NCI-H446 (cell line): ENCODE measurements at places on chromosomes 3 and 15.
A peak's percentile ranks its signal among the peaks of the same experiment; 100 is the strongest.

DNA sequence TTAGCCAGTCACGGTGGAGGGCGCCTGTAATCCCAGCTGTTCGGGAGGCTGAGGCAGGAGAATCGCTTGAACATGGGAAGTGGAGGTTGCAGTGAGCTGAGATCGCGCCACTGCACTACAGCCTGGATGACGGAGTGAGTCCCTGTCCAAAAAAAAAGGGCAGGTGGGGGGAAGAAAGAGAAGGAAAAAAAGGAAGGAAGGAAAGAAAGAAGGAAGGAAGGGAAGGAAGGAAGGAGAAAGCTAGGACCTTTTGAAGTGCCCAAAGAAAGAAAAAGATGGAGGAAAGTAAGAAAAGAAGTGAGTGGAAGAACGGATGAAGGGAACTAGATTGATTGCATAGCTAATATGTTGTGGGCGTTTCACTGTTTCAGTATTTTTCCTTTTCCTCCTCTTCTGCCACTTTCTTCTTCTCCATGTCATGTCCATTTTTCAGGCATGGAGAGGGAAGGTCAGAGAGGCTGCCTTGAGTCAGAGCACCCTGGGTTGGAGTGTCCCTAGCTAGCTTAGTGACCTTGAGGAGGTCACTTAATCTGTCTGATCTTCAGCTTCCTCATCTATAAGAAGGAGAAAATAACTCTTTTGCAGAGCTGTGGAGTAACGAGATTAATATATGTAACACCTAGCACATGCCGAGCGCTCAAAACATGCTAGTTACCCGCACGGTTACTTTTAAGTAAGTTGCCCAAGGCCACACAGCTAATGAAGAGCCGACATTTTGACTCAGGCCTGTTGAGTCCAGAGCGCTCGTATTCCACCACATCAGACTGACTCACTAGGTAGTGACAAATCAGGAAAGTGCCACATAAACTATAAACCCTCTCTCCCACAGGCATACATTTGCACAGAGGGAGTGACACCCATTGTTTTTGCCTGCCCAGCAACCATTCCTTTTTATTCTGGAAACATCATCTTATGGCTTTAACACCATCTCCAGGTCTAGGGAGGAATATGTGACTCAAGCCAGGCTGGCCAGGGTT is 42.2 kb downstream of the BHLHE40 start:
- DNase-seq, result no peak

- no peak for DNase-seq
These were observed 3.9 kb upstream of the SEMA3B start for GRCh38 chr3:50264964-50265485.

DNA sequence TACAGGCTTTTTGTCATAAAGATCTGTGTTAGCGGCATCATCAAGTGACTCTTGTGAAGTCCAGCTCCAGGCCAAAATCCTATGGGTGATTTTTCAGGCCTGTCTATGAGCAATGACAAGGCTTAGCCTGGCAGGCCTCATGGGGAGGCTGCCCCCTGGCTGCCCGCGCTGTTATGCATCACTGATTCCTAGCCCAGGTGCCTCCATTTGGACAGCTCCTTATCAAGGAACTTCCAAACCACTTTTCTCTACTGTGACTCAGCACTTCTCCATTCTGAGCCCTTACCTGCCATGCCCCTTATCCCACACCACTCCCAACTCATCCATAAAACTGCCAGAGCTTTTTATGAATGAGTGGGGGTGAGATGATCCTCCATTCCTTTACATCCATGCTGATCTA is 91.5 kb upstream of the C3orf80 start:
- no peak for DNase-seq

GRCh38 chr3:116473602-116474001 is 28.3 kb upstream of the LSAMP start:
- DNase-seq, result no peak

DNA sequence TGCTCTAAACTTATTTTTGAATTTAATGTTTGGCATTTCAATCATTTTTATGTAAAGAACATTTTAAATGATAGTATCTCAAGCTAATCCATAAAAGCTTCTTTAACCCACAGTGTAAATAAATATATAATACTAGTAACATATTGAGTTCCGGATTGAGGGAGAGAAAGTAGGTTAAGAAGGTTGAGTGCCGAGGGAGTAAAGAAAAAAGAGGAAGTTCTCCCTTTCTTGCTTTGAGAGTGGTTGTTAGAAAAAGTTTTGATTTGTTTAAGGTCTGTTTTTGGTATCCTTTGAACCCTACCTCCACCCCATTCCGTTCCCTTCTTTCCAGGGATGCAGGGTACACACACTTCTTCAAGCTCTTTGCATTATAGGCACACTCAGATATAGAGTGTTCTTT is 130.8 kb downstream of the VPS8 start:
- DNase-seq, result no peak

DNA sequence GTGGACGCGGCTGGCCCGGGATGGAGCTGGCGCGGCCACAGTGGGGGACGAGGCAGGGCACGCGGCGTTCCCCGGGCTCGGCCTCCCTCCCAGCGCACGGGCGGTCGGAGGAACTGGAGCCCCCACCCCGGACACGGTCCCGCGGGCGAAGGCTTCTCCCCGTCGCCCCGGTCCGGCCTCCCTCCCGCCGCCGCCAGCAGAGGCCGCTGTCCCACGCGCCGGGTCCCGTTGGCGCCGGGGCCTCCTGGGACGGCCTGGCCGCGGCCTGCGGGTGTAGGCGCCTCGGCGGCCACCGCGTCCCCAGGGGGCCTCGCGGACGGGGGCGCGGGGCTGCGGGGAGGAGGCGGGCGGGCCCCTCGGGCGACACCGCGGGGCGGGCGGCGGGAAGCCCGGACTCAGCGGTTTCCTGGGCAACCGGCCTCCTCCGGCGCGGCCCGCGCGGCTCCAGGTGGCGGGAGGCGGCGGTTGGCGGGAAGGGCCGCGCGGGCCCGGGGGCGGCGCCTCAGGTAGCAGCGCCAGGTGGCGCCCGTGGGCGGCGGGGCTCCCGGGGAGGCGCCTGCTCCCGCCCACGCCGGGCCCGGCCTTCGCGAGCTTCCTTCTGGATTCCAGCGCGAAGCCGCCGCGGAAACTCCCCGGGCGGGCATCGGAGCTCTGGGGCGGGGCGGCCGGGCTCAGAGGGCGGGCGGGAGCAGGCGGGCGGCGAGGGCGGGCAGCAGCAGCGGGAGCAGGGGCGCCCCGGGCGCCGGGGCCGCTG is 26.7 kb downstream of the MELTF start:
- peak; percentile 82 for DNase-seq

DNA sequence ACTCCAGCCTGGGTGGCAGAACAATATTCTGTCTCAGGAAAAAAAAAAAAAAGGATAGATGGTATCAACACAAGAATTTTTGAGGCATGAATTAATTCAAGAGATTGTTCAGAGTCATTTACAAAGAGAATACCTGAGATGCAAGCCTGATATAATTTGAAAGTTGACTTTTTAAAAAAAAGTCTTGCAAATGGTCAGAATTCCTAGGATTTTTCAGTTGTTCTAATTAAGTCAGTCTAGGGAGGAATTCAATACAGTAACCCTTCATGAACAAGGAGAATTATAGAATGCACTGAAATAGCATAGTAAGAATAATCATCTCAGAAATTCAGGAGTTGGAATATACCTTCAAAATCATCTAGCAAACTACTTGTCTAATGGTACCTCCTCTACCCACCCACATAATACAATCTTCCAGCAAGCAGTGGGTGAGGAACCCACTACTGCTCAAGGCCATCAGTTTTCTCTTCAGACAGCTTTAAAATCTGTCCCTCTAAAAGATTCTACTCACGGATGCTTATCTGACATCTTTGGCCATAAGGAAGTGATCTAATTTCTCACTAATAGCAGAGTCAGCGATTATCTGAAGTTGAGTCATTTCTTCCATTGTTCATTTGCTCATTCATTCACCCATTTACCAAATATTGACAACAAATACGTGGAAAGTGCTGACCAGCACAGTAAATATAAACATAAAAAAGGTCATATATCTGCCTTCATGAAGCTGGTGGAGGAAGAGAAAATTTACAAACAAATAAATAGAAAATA is 159.6 kb downstream of the GREM1 start:
- DNase-seq, result no peak

- no peak for DNase-seq
These were observed 5.2 kb upstream of the EBLN2 start for GRCh38 chr3:73056014-73056844.

- DNase-seq, result no peak
These were observed 66.8 kb downstream of the PDE8A start for GRCh38 chr15:85048430-85048829.

- DNase-seq, result no peak
These were observed 279.1 kb upstream of the ICE2 start for GRCh38 chr15:60757831-60758570.
